Stimulated activated CD4-positive, alpha-beta T cell treated with anti-CD3 and anti-CD28 coated beads, Interleukin-4, amount 100 ng/mL, for 1 hour (primary cell): ENCODE measurements at places on chromosomes 6 and 20.

DNA sequence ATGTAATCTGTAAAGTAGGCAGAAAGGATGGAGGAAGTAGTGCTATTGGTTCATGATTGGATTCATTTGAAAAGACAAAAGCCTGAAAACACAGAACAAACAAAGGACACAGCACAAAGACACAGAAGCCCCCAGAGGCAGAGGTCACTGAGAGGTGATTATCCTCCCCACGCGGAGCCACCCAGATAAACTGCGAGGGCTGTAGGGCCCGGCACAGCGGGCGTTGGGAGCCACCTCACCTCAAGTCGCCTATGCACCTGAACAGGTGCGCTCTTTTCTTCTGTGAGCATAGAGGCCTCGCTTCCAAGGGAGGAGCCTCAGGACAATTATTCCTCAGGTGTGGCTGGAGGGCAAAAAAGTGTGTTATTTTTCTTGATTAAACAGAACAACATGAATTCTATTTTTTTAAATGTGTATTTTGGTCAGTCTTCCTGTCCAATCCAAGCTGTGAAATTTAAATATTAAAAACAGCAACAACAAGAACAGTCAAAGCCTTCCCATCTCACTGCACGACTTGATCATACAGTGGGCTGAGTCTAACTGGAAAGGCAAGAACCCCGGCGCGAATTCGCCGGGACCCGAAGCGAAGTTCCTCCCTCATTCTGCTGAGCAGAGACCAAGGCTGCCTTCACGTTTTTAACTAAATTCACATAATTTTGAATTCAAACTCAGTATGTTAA is 205.3 kb downstream of the THBS2 start:
- no peak for DNase-seq

DNA sequence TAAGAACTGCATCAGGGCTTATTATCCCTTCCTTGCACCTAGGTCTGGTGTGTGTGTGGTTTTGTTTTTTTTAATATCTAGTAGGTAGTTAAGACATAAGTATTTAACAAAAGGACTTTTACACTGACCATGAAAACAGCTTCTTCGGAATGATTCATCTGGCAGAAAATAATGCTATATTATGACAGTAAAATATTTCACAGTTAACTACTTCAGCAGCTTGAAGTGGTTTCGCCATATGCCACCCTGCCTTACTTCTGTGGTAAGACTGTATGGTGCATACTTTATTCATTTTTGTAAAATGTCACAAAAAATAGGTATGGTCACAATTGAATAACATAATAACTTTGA is 858 bp upstream of the PTPRK start:
- no peak for DNase-seq

DNA sequence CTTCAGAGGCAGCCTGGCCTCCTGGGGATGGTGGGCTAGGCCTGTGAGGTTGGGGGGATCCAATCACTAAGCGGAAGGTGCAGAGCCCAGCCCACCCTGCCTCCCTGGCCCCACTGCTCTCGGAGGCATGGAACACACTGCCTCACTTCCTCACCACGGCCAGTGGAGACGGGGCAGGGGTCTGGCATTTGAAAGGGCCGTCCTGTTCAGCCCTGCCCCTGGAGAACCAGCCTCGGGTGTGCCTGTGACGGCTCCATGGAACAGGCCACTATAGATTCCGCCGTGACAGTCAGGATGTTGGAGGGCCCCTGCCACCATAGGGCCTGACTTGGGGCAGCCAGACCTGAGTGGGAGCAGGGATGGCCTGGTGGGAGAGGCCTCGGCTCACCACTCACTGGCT is 110.2 kb downstream of the DACT2 start:
- DNase-seq: no peak

GRCh38 chr6:20633566-20634340 is 99.5 kb downstream of the CDKAL1 start:
- DNase-seq: no peak

- no peak for DNase-seq
Observed at GRCh38 chr20:20780127-20780824, 67.8 kb upstream of the RALGAPA2 start.

DNA sequence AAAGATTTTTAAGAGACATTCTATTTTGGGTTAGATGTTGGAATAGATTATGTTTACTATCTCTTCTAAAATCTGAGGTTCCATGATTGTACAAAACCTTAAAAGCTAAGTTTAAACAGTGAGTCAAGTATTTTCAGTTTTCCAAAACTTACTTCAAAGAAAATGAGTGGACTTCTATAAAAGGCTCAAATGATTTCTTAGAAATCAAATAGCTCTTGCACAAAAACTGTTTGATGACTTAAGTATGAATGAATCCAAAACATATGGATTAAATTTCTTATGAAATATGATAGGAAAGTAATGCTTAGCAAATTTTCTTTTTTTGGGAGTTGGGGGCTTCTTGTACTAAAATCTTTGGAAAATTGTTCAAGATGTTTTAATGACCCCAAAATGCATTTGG is 837.3 kb upstream of the SLC35B3 start:
- DNase-seq: no peak
